Endodermal cell (in vitro differentiated cells): ENCODE measurements at places on chromosomes 1 and 21. TPM values are rescaled to one million over a fixed set of nuclear protein-coding genes. Genes with fewer than 3 reads are reported as not detected.

TIAM1 gene
- total RNA-seq: 33.3 and 36.3 TPM in 2 replicates

DNA sequence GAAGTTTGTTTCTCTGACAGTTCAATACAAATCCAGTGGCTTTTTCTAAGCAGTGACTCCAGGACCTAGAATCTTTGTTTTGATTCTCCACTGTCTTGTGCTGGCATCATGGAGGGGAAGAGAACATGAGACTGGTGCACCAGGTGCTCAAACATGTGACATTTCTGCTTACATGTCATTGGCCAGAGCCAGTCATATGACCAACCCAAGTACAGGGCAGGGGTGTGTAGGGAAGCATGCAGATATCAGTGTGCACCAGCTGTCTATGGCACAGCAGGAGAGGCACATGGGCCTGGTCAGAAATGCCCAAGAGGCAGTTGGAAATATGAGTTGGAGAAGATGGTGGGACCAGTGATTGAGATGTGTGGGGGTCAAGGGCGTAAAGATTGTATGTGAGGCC is 297.0 kb downstream of the HHAT start:
- H3K27ac ChIP-seq: no peak overlapping the region
- H3K36me3 ChIP-seq: no peaks in the 10 kb centered on the region
- H3K27me3 ChIP-seq: no peaks in the 10 kb centered on the region
- H3K4me3 ChIP-seq: no peak overlapping the region

C1QB gene
- not detected in 3 replicates for total RNA-seq

- H3K36me3 ChIP-seq: no peaks in the 10 kb centered on the region
- H3K4me1 ChIP-seq: no peaks in the 10 kb centered on the region
Observed at GRCh38 chr1:82979593-82980236, 1019.2 kb downstream of the TTLL7 start.

- no peaks in the 10 kb centered on the region for H3K27me3 ChIP-seq
- no peak overlapping the region for H3K4me3 ChIP-seq
- H3K4me1 ChIP-seq: peaks cover 5% of the 10 kb centered on the region
- no peak overlapping the region for H3K27ac ChIP-seq
Observed at GRCh38 chr1:12511516-12512468, 106.2 kb downstream of the DHRS3 start.

FAM110D gene
- total RNA-seq: 0.77 and 1.1 TPM in 2 replicates

DNA sequence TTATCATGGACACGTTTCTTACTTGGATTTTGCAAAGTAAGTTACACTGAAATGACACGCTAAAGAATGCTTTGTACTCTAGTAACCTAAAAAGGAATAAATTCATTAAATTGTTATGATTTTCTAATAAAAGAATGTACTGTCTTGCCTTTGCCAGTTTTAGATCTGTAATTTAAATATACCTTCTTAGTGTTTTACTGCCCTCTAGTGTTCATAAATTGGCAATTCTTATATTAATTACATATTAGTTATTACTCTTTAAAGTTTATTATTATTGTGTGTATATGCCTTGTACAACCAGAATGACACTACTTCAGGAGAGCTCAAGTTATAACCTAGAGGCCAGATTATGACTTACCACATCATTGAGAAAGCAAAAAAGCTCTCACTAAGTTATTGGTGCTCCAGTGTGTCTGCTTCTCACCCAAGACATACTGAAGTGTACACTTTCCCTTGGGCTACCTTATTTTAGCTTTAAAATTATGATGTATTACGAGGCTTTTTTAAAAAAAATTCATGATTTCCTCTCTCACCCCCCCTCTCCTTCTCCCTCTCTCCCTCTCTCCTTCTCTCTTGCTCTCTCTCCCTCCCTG is 169.9 kb downstream of the HS2ST1 start:
- DNase-seq: no peak
- no peak overlapping the region for H3K4me3 ChIP-seq
- no peak overlapping the region for H3K27ac ChIP-seq

GRCh38 chr1:172338295-172338735 is 82.2 kb upstream of the C1orf105 start:
- peaks cover 2% of the 10 kb centered on the region for H3K4me1 ChIP-seq
- H3K27me3 ChIP-seq: no peaks in the 10 kb centered on the region
- H3K4me3 ChIP-seq: no peak overlapping the region
- no peak for DNase-seq
- H3K36me3 ChIP-seq: no peaks in the 10 kb centered on the region

DNAH14 gene
- total RNA-seq: 33.8 to 46.3 TPM (median 41.6 TPM) in 3 replicates

PRAMEF13 gene
- not detected in 3 replicates for total RNA-seq

- H3K27me3 ChIP-seq: peaks cover 31% of the 10 kb centered on the region
- H3K36me3 ChIP-seq: no peaks in the 10 kb centered on the region
- no peak for DNase-seq
- no peak overlapping the region for H3K4me3 ChIP-seq
- H3K4me1 ChIP-seq: peaks cover 23% of the 10 kb centered on the region
Observed at GRCh38 chr1:56397409-56397808, 182.0 kb downstream of the PLPP3 start.

- no peak overlapping the region for H3K4me3 ChIP-seq
- H3K36me3 ChIP-seq: peaks cover 37% of the 10 kb centered on the region
- peaks cover 3% of the 10 kb centered on the region for H3K4me1 ChIP-seq
- peaks cover 48% of the 10 kb centered on the region for H3K27me3 ChIP-seq
- H3K27ac ChIP-seq: no peak overlapping the region
Observed at GRCh38 chr1:197100677-197101076, 33.6 kb upstream of the F13B start.

DNA sequence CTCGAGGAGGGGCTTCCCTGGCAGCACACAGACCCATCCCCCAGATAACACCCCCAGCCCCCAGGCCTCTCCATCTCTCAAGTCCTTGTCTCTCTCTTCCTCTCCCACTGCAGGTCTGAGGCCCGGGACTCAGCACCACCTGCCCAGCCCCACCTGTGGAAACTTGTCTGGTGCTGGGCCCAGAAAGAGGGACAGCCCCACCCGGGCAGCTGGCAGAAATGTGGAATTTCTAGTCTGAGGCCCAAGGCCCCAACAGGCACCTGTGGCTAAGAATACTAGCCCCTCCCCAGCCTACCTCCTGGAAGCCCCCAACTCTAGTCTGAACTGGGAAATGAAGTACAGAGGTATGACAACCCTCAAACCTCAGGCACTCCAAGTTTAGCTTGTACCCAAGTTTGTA is 15.4 kb downstream of the TTC39A start:
- no peaks in the 10 kb centered on the region for H3K4me1 ChIP-seq
- no peaks in the 10 kb centered on the region for H3K27me3 ChIP-seq
- no peak overlapping the region for H3K27ac ChIP-seq
- no peaks in the 10 kb centered on the region for H3K36me3 ChIP-seq
- H3K4me3 ChIP-seq: no peak overlapping the region

DNA sequence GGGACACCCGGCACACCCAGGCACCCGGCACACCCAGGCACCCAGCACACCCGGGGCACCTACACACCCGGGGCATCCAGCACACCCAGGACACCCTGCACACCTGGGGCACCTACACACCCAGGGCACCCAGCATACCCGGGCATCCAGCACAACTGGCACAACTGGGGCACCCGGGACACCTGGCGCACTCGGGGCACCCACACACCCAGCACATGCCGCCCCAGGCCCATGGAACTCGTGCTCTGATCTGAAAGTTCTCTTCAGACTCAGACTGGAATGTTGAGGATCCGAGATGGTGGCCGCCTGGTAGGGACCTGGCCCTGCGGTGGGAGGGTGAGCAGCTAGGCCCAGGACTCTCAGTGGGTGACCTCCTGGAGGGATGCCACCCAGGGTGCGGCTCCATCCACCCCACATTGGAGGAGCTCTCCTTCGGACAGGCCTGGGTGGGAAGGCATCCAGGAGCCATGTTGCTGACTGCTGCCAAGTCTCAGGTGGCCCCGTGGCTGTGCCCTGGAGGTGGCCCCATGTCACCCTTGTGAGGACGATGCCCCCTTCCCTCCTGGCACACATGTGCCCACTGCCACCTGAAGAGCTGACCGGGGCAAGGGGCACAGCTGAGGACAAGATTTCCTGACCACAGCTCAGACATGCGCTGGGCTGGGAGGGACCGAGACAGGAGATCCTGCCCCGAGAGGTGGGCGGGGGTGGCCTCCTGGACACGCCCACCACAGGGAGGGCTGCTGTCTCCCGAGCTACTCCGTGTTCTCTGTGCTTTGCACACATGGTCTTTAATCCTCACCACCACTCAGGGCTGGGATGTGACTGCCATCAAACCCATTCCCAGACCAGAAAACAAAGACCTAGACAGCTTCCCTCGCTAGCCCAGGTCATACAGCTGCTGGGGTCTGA is 37.0 kb downstream of the UBE2G2 start:
- no peak overlapping the region for H3K4me3 ChIP-seq
- peaks cover 6% of the 10 kb centered on the region for H3K36me3 ChIP-seq
- H3K4me1 ChIP-seq: no peaks in the 10 kb centered on the region
- no peaks in the 10 kb centered on the region for H3K27me3 ChIP-seq

- no peak overlapping the region for H3K4me3 ChIP-seq
- H3K27ac ChIP-seq: no peak overlapping the region
- no peak for DNase-seq
- no peaks in the 10 kb centered on the region for H3K27me3 ChIP-seq
- no peaks in the 10 kb centered on the region for H3K4me1 ChIP-seq
Observed at GRCh38 chr21:16376673-16377072, 646.9 kb downstream of the USP25 start.

ADGRB2 gene
- 22.4 to 25.8 TPM (median 22.7 TPM) in 3 replicates for total RNA-seq
